ENCODE measurements at places on chromosomes 7 and 10.

- DNase-seq: no peak
Observed at GRCh38 chr10:84543948-84544347, 215.6 kb downstream of the CCSER2 start.

- DNase-seq: no peak
Observed at GRCh38 chr10:66167816-66168215, 758.0 kb upstream of the LRRTM3 start.

DNA sequence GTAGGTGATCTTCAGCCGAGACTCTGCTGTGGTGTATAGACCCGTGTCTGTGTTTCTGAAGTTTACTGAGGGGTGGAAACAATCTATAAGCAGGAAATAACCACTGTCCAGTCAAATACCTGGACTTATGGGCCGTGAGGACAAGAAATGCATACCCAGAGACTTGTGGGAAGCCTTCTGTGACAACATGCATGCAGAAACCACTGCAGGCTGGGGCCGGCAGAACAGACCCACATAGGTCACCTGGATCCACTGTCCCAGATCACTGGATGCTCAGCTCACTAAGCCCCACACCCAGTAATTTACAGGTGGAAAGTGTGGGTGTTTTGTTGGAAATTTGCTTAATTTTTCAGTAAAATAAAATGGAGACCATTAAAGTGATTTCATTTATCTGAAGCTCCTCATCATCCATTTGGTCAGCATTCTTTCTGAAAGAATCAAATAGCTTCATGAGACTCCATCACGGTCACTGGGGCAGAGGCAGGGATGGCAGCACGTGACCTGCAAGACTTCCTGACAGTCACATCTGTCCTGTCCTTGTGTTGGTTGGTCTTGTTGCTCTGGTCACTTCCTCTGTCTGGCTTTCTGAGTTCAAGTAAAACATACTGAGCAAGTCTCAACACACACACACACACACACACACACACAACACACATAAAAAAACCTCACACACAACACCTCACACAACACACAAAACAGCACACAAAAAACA is 108.3 kb downstream of the TNS3 start:
- DNase-seq: no peak

GRCh38 chr7:93374345-93374940 is 142.3 kb downstream of the VPS50 start:
- DNase-seq: peak; percentile 33

- DNase-seq: no peak
Observed at GRCh38 chr10:6498771-6499170, 81.3 kb downstream of the PRKCQ start.

DNA sequence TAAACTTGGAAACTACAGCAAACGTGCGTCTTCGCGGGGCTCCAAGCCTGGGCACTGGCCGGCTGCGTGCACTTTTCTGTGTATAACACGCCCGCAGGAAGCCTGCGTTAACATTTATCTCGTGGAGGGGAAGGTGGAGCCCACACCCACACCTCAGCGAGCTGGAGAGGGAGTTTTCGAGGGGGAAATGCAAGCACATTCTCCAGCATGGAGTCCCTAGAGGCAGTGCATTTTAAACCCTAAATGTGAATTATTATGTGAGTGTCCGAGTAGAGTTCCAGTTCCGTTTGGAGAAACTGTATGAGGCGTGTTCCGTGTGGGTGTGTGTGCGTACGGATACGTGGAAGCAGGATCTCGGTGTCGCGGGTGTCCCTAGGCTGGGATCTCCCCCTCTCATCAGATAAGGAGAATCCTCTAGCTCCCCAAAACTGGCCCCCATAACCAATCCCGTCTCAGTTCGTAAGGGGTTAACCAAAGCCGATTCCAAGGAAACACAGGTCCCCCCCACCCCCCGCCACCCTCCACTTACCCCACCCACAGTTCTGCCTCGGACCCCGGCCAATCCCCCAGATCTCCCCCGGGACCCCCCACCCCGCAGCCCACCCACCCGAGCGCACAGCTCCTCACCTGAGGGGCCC is 403 bp downstream of the CDK6 start:
- no peak for DNase-seq

- DNase-seq: no peak
Observed at GRCh38 chr7:30159698-30160143, 24.9 kb downstream of the MTURN start.

GRCh38 chr7:74454021-74454924 is 567 bp downstream of the GTF2IRD1 start:
- DNase-seq: no peak

GRCh38 chr10:96840841-96841518 is 8.9 kb downstream of the LCOR start:
- DNase-seq: no peak

- no peak for DNase-seq
Observed at GRCh38 chr7:741850-742249, 14.8 kb upstream of the PRKAR1B start.

DNA sequence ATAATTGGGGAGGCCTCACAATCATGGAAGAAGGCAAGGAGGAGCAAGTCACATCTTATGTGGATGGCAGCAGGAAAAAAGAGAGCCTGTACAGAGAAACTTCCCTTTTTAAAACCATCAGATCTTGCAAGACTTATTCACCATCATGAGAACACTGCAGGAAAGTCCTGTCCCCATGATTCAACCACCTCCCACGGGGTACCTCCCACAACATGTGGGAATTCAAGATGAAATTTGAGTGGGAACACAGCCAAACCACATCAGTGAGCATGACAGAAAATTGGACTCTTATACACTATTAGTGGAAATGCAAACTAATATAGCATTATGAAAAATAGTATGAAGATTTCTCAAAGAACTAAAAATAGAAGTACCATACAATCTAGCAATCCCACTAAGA is 271.2 kb downstream of the MAGI2 start:
- DNase-seq: no peak

DNA sequence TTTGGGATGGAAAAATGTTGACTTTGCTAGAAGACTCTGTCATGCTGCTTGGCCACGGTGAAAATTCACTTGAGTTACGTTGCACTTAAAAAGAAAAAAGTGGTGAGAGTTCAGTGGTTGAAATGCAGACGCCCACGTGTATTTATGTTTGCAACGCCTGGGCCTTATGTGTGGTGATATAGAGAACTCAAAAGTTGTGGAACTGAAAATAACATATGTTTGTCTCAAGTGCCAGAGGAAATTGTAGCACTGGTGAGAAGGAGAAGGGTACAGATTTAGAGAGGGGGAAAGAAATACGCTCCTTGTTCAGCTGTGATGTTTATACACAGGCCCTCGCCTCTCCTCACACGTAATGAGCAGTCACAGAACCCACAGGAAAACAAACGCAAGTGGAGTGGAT is 73.6 kb downstream of the EMX2 start:
- DNase-seq: no peak

GRCh38 chr10:77692782-77693181 is 55.2 kb upstream of the KCNMA1 start:
- no peak for DNase-seq

- DNase-seq: no peak
Observed at GRCh38 chr10:43944381-43945093, 295.9 kb upstream of the ZNF32 start.

- DNase-seq: no peak
Observed at GRCh38 chr7:46494441-46494840, 573.4 kb upstream of the IGFBP3 start.

- no peak for DNase-seq
Observed at GRCh38 chr10:132591166-132591971, 53.8 kb downstream of the INPP5A start.

DNA sequence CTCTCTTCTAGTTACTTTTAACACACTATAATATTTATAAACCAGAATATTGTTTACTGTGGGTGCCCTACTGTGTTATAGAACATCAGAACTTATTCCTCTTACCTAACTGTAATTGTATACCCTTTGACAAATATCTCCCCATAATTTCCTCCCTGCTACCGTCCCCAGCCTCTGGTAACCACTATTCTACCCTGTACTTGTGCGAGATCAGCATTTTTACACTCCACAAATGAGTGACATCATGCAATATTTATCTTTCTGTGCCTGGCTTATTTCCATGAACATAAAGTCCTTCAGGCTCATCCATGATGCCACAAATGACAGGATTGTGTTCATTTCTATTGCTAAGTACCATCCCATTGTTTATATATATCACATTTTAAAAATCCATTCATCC is 139.8 kb upstream of the RSU1 start:
- DNase-seq: no peak

DNA sequence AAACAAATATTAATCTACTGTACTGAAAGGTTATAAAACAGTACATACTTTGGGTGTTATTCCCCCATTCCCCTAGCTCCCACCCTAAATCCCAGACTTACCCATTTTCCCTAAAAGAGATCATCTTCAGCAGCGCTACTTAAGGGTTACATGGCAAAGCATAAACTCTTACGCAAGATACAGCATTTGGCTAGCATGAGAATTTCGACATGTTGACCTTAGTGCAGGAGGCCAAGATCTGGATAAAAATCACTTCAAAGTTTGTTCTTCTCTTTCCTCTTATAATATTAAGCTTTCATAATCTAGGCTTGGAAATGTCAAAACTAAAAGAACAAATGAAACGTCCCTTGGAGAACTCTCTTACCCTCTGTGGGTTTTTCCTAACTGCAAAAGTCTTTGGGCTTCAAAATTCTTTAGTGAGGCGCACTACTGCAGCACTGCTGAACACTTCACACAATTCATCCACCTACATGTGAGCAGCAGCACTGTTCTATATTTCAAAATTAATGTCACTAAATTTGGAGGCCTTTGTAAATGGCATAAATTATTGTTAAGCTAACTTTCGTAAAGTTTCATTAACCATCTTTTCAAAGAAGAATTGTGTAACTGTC is 59.5 kb upstream of the PDLIM1 start:
- no peak for DNase-seq

- no peak for DNase-seq
Observed at GRCh38 chr10:31583293-31583692, 264.3 kb downstream of the ZEB1 start.

- peak; percentile 26 for DNase-seq
Observed at GRCh38 chr10:23343591-23344240, 881 bp downstream of the C10orf67 start.

GRCh38 chr10:71821909-71822763 is 28.9 kb downstream of the PSAP start:
- DNase-seq: no peak

DNA sequence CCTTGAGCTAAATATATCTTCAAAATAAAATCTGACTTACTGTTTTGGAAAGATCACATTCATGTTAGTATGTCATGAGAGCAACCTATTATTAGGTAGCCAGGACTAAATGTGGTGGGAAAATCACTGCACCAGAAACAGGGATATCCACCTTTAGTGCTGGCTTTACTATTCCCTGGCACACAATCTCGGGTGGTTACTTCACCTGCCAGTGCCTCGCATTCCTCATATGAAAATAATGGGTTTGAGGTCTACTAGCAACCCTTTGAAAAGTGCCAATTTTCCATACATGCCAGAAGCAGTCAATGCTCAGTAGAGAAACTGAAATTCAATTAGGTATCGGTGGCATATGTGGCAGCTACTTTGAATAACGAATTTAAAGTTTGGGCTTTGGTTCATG is 36.8 kb downstream of the PTN start:
- DNase-seq: no peak

GRCh38 chr10:79243181-79244067 is 103.8 kb upstream of the PPIF start:
- DNase-seq: no peak

- DNase-seq: no peak
Observed at GRCh38 chr10:44389150-44389549, 4.3 kb upstream of the CXCL12 start.

DNA sequence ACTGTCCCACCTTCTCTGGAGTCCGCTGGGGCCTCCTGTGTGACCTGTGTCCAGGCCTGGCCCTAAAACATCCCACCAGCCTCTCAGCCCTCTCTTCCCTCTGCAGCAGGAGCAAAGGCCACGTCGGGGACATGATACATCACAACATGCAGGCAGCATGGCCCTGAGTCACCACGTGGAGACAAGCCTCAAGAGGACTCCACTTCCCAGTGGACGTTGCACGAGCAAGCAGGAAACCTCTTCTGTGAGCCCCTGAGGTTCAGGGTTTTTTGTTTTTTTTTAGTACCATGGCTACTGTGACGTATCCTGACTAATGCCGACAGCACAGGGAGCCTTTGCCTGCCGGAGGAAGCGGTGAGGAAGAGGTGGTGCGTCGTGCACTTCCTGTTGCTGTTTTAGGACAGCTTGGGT is 165.9 kb downstream of the DNAJB6 start:
- DNase-seq: no peak

GRCh38 chr10:98366062-98366530 is 48.9 kb downstream of the PYROXD2 start:
- DNase-seq: no peak

DNA sequence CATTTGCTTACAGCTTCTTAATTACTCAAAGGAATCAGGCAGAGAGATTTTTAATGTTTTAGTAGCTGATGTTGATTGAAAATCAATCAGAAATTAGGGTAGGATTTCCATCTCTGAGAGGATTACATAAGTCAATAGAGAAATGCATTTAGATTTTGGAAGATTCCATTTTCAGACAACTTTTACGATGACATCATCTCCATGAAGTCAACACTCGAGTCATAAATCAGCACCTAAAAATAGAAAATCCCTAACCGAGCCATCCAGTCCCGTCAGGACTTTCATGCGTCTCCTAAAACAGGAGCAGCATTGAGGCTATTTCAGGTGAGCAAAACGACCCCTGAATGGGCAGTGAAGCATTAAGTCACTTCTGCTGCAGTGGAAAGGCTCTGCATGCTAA is 279.7 kb upstream of the RNF32 start:
- DNase-seq: no peak

DNA sequence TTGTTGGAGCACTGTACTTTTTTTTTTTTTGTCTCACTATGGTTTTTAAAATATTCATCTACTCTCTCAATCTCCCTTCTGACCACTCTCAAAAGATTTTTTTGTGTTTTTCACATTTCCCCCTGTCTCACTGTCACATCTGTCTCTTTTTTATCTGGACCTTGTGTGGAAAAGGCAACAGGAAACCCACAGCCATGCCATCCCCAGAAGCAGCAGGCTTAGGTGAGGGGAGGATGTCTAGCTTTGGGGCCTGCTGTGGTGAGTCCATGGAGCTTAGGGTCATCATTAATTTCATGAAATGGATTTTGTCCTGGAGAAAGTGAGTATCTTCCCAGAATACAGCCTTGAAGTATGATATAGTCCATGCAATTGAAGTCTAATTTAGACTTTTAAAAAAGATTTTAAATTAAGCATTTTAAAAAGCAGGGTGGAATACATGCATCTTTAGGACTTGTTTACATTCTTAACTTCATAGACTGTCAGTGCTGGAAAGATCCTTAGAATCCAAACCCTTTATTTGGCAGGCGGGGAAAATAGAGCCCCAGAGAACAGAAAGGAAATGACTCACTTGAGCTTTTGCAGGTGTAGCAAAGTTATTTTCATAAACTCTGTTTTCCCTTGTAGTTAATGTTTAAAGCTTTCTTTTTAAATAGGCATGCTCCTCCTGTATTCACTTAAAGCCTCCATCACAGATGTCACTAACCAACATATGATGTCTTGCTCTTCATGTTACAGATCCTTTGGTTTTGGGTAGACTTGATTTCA is 25.1 kb downstream of the MINDY4 start:
- no peak for DNase-seq

- peak; percentile 75 for DNase-seq
Observed at GRCh38 chr7:154503962-154504550, 451.9 kb downstream of the DPP6 start.
